ENCODE measurements at places on chromosomes 1 and 21. TPM values are rescaled to one million over a fixed set of nuclear protein-coding genes. Genes with fewer than 3 reads are reported as not detected.

DNA sequence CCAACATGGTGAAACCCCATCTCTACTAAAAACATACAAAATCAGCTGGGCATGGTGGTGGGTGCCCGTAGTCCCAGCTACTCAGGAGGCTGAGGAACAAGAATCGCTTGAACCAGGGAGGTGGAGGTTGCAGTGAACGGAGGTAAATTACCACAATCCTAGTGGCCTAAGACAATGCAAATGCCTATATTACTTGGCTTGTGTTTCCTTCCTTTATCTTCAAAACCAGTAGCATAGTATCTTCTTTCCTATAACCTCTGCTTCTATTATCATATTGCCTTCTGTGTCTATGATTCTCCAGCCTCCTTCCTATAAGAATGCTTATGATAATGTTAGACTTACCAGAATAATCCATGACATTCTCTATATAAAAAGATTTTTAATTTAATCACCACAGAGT, 156.2 kb upstream of the RGS18 start:
- no peaks in the 10 kb centered on the region for H3K4me1 ChIP-seq
- DNase-seq = no peak
- H3K4me3 ChIP-seq = no peak overlapping the region
- no peaks in the 10 kb centered on the region for H3K36me3 ChIP-seq
- no peak overlapping the region for H3K27ac ChIP-seq

- DNase-seq = peak; percentile 4
- H3K27ac ChIP-seq = no peak overlapping the region
- peaks cover 51% of the 10 kb centered on the region for H3K27me3 ChIP-seq
- no peaks in the 10 kb centered on the region for H3K4me1 ChIP-seq
Measured at GRCh38 chr21:44709426-44710293, 1.7 kb downstream of the TSPEAR start.

GRCh38 chr1:41837691-41838090, 81.0 kb downstream of the HIVEP3 start:
- H3K36me3 ChIP-seq = no peaks in the 10 kb centered on the region
- DNase-seq = no peak
- no peaks in the 10 kb centered on the region for H3K4me1 ChIP-seq

CDC20 gene
- not detected for total RNA-seq
